ENCODE measurements at places on chromosomes 12 and 14.
A peak's percentile ranks its signal among the peaks of the same experiment; 100 is the strongest.

GRCh38 chr12:52542157-52542556 is 10.8 kb downstream of the KRT71 start:
- no peak for DNase-seq

- no peak for DNase-seq
These were observed 210.8 kb downstream of the C12orf50 start for GRCh38 chr12:87818441-87818840.

- DNase-seq: no peak
These were observed 21.2 kb downstream of the MTHFD1 start for GRCh38 chr14:64409126-64409920.

GRCh38 chr12:93242154-93242972 is 135.4 kb upstream of the NUDT4 start:
- no peak for DNase-seq

GRCh38 chr14:104993808-104994591 is 8.4 kb downstream of the CLBA1 start:
- DNase-seq: no peak

- peak; percentile 28 for DNase-seq
These were observed 1.4 kb downstream of the APAF1 start for GRCh38 chr12:98646294-98647090.

GRCh38 chr12:110860833-110861296 is 14.1 kb downstream of the CCDC63 start:
- no peak for DNase-seq

- peak; percentile 13 for DNase-seq
These were observed 367.6 kb downstream of the RPS29 start for GRCh38 chr14:49218436-49219092.

GRCh38 chr12:38328306-38328895 is 11.8 kb downstream of the ALG10B start:
- peak; percentile 66 for DNase-seq

DNA sequence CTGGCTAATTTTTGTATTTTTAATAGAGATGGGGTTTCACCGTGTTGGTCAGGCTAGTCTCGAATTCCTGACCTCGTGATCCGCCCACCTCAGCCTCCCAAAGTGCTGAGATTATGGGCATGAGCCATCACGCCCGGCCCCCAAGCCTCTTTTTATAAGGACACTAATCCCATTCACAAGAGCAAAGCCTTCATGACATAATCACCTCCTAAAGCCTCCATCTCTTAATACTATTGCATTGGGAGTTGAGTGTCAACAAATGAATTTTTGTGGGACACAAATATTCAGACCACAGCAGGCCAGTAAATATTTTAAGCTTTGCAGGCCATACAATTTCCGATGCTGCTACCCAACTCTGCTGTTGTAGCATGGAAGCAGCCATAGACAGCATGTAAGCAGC is 10.9 kb downstream of the RNF212B start:
- DNase-seq: no peak

DNA sequence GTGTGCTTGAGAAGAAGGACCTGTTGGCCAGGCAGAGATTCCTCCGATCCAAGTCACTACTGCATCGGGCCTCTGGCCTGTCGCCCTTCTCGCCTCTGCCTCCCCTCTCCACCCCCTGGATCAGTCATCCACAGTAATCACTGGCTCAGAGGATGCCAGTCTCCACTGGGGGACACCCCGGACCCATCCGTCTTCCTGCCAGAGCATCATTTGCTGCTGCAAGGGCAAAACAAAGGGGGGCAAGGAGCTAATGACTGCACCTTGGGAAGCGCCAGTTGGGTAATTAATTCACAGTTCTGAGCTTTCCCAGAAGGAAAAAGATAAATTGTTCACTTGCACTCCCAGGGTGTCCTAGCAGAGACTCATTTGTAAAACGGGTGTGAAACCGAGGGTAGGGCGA is 215.4 kb downstream of the GLT1D1 start:
- no peak for DNase-seq

GRCh38 chr12:93860668-93861373 is 183.6 kb downstream of the CRADD start:
- DNase-seq: no peak

- DNase-seq: no peak
These were observed 9.6 kb downstream of the KCNJ8 start for GRCh38 chr12:21764950-21765349.

DNA sequence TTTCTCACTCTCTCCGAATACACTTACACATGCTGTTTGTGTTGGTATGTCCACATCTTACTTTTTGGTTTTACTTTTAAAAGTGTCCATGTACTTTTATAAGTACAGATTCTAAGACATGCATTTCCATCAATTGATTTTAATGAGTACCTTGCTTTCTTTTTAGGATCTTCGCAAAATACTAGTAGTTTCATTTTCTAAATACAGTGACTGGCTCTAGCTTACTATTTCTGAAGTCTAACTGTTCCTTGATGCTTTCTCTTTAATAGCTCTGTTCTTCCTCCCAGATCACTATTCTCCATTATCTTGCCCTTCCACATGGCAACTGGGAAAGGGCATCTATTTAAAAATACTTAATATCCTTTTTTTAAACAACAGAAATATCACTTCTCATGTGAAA is 164.1 kb downstream of the KITLG start:
- no peak for DNase-seq

GRCh38 chr12:123223241-123223668 is 9.7 kb downstream of the MPHOSPH9 start:
- DNase-seq: no peak

DNA sequence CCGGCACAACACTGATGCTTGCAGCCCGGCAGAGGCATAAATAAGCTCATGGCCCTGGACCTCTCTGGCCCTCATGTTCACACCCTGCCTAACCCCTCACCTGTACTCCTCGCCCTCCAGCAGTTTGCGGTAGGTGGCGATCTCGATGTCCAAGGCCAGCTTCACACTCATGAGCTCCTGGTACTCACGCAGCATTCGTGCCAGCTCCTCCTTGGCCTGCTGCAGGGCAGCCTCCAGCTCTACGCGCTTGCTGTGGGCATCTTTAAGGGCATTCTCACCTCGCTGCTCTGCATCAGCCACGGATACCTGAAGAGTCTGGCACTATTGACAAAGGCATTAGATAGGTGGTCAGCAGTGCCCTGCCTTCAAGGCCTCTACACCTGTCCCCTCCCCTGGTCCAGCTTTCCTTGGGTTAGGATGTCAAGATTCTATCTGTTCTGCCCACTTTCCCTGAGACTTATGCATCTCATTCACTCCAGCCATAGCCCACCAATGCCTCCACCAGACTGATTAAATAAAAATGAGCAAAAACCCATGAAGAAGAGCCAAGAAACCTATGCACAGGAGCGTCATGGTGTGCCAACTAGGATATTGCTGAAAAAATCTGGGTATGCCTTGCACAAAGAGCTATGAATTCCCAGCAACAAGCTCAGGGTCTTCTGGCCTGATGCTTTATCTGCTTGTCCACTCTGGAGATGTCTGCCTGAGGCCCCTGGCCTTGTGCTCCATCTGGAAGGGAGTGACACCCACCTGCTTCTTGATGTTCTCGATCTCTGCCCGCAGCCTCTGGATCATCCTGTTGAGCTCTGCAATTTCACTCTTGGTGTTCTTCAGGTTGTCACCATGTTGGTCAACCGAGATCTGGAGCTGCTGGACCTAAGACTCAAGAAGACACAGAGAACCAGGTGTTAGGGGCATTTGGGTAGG is 6.1 kb downstream of the KRT4 start:
- no peak for DNase-seq

DNA sequence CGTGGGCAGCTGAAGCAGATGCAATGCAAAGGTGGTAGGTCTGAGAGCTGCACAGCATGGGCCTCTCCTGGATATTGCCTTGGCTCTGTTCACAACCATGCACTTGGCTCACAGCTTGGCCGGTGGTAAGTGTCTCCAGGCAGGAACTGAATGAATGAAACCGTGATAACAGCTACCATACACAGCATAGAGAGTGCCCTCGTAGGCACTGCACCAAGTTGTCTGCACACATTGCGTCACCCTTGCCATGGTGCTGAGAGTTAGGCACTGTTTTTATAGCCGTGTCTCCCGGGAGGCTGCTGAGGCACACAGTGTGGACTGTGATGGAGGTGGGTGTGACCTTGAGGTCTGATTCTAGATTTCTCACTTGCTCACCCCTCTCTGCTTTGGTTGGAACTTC is 157.6 kb upstream of the VASH1 start:
- no peak for DNase-seq

GRCh38 chr12:65083581-65083980 is 37.5 kb downstream of the WIF1 start:
- DNase-seq: no peak

GRCh38 chr12:16119618-16120415 is 157.7 kb downstream of the SLC15A5 start:
- DNase-seq: no peak

DNA sequence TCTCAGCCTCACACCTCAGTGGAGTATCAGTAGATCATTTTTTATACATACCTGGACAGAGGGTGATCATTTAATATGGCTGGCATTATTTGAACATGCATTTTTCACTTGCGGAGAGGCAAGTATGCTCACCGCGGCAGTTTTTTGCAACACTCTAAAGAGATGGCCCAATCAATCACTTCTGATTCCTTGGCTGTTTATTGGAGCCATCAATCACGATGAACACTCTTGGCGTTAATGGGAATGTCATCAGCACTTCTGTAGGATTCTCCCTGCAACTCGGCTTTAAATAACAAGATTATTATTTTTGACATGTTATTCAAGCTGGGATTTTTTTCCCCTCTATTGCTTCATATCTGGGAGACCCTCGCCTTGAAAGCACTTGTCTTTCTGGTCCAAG is 46.9 kb upstream of the SLC24A4 start:
- DNase-seq: no peak

GRCh38 chr14:22870811-22871223 is 723 bp upstream of the LRP10 start:
- no peak for DNase-seq

DNA sequence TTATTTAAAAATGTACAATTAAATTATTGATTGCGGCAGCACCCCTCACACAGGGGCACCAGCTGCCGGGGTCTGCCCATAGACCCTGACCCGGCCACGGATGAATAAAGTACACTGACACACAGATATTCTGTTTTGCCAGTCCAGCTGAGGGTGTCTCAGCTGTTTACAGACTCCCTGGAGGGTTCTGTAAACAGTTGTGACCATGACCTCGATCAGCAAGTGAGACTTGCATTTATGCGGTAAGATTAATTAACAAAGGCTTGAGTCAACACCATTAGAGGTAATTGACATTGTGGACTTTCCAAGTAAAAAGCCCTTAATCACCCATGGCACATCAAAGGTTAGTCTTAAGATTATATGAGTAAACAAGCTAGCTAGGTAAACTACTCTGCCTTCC is 94.3 kb downstream of the FUT8 start:
- DNase-seq: no peak

GRCh38 chr12:95909871-95910270 is 32.5 kb downstream of the CCDC38 start:
- no peak for DNase-seq

DNA sequence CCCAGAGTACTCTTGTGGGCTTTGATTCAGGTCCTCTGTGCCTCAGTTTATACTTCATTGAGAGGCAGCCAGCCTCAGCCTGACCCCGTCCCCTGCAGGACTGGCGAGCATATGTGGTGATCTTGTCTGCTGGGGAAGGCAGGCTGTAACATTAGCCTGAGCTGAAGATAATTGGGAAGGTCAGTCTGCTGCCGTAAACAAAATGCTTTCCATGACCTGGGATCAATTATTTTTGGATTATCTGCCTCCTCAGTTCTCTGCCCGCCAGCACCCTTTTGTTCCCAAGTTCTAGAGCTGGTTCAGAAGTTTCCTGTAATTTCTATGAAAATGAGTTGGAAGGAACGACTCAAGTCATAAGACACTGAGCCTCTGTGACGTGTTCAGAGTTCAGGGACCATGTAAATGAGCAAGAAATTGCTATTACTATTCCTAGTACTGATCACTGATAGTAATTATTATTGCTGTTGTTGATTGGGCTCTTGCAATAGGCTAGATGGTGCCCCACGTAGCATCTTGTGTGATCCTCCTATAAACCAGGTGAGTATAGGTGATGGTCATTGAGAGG is 4.5 kb downstream of the ORAI1 start:
- no peak for DNase-seq

DNA sequence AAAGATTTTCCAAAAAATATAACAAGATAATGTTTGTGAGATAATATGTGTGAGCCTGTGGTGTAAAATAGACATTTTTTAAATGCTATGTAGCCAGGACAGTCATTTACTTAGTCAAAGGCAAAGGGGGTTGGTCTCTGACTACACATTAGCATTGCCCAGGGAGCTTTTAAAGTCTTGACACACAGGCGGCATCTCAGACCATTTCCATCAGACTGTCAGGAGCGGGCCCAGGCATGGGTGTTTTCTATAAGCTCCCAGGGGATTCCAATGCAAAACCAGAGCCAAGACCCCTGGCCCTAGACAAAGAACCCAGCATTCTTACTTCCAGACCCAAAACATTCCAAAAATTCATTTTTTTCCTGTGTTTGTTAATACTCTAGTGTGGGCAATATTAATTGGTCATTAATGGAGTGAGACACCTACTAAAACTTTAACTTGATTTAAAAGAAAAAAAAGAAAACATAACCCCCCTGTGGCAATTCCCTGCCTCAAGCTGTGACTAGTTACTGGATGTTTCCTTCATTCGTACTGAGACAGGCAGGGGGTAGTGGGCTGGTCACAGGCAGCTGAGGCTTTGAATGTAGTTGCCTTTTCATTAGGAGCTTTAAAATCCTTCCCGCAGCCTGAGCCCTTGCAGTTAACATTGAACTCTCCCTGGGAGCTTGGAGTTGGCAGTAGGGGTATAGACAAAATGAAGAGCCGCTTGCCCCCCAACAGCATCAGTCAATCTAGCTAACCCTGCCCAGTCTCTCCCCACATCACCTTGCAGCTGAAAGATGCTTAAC is 103.7 kb downstream of the CMKLR1 start:
- DNase-seq: no peak

DNA sequence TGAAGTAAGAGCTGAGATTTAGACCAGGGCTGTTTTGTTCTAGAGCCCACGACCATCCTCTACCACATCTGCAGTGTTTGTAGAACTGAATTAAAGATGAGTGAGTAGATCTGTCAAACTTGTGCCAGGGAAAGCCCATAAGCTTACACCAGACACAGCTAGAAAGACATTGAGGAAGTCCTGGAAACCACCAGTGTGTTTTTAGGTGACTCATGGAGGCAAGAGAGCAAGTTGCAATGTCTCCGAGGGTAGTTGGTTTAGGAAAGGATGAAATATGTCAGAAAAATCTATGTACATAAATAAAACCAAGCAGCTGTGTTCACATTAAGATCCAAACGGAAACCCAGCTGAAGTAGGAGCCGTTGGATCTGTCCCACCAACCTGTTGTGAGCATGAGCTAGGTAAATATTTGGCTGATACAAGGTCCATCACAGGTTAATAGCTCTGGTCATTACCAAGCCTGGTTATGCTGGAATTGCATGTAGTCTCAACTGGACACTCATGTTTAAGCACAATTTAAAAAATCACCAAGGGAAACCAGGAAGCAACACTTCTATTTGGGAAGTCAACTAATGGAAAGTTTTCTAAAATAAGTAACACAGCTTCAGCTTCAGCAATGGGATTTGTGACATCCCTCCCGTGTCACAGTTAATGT is 49.9 kb upstream of the PLEKHG3 start:
- peak; percentile 74 for DNase-seq

GRCh38 chr14:44009642-44010041 is 497.4 kb downstream of the FSCB start:
- DNase-seq: no peak

- no peak for DNase-seq
These were observed 69.7 kb upstream of the DLK1 start for GRCh38 chr14:100656996-100657395.

GRCh38 chr12:103530307-103531066 is 34.7 kb upstream of the C12orf42 start:
- DNase-seq: no peak

- no peak for DNase-seq
These were observed 4.4 kb downstream of the ORMDL2 start for GRCh38 chr12:55822228-55822627.

GRCh38 chr12:85006206-85006605 is 29.9 kb downstream of the TSPAN19 start:
- no peak for DNase-seq

All from fibroblast of the aortic adventitia (primary cell).